ENCODE measurements at places on chromosomes 6 and 20. TPM values are rescaled to one million over a fixed set of nuclear protein-coding genes. Genes with fewer than 3 reads are reported as not detected.

The SCRT2 gene
- not detected for total RNA-seq

The ABRACL gene
- 153 TPM for total RNA-seq

The CTCFL gene
- not detected for total RNA-seq

The PRR18 gene
- total RNA-seq = 0.10 TPM

The EPPIN gene
- total RNA-seq = not detected

The CSTF1 gene
- 55.7 TPM for total RNA-seq

The SLC24A3 gene
- total RNA-seq = not detected

The SLC35D3 gene
- total RNA-seq = not detected

The NOX3 gene
- not detected for total RNA-seq

The MOG gene
- not detected for total RNA-seq

The GUCA1A gene
- not detected for total RNA-seq

The KCNK5 gene
- total RNA-seq = 32.0 TPM

The ECT2L gene
- total RNA-seq = not detected

The IYD gene
- total RNA-seq = not detected

The SULF2 gene
- 0.78 TPM for total RNA-seq

The MTFR2 gene
- 23.2 TPM for total RNA-seq

The SLC17A3 gene
- total RNA-seq = not detected

The GNMT gene
- total RNA-seq = 0.59 TPM

The MYLK2 gene
- 0.25 TPM for total RNA-seq

The PET117 gene
- total RNA-seq = 14.4 TPM

The SLC35B3 gene
- total RNA-seq = 9.7 TPM

The TOMM34 gene
- total RNA-seq = 86.8 TPM

The CTAGE9 gene
- not detected for total RNA-seq

The TBX18 gene
- not detected for total RNA-seq

The ACOT13 gene
- 24.4 TPM for total RNA-seq

The SEL1L2 gene
- total RNA-seq = not detected

The SLC22A3 gene
- total RNA-seq = not detected

The DNAH8 gene
- 0.04 TPM for total RNA-seq

The RRAGD gene
- 14.8 TPM for total RNA-seq

The GPR6 gene
- total RNA-seq = not detected
